ENCODE measurements at places on chromosomes 6 and 20.

GRCh38 chr6:116218866-116219265 is 35.0 kb downstream of the TSPYL4 start:
- no peak for DNase-seq

- no peak for DNase-seq
Measured at GRCh38 chr20:38205001-38205400, 39.9 kb upstream of the TGM2 start.

DNA sequence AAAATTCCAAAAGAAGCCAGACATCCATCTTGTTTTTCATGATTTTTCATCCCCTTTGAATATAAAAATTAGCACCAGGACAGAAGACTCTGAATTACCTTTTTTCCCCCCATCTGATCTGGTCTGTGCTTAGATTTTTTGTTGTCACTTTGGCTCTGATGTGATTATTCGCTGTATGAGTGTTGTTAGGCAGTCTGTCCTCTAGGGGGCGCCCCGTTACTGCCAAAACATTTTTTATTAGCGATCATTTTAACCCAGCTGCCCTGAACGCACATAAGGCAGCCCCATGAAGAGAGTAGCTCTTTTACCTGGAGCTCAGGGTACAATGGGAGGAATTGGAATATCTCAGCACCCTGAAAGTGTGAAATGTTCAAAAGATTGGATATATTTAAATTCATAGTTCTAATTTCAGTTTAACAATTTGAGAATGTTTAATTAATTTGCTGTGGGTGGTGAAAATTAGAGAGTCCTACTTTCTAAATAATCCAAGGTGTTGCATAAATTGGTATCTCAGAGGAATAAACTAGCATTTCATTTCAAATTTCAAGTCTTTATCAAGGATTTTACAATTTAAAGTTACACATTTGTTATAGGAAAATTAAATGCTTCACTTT is 60.8 kb downstream of the PRPH2 start:
- DNase-seq: peak; percentile 86

DNA sequence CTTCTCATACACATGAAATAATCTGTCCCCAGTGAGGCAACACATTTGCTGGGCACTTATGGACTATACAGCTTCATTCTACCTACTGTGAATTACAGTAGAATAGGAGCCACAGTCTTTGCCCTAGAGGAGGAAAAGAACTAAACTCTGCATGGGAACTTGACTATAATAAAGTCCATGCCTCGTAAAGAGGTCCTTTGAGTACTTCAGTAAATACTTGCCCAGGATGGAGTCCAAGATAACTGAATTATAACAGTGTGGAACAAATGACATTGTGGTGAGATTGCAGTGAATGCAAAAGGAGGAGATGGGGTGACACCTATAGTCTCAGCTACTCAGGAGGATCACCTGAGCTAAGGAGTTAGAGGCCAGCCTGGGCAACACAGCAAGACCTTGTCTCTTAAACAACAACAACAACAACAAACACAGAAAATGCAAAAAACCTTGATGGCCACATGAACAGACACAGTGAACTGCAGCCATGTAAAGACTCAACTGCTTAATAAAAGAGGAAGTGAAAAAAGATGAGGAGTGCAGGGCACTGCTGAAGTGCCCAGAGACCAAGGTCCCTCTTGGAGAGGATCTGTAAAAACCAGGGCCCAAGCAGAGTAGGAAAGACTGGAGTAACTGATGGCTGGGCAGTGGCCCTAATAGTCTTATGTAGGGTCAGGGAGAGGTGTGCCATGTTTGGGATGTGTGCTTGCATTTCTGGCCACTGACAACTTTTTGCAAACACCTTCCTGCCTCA is 3.7 kb downstream of the MRPS18A start:
- peak; percentile 69 for DNase-seq

GRCh38 chr6:43848671-43849391 is 78.8 kb downstream of the VEGFA start:
- no peak for DNase-seq

GRCh38 chr6:132011582-132011981 is 60.4 kb upstream of the CCN2 start:
- no peak for DNase-seq

- DNase-seq: peak; percentile 52
Measured at GRCh38 chr6:73747289-73747688, 51.3 kb downstream of the CD109 start.

DNA sequence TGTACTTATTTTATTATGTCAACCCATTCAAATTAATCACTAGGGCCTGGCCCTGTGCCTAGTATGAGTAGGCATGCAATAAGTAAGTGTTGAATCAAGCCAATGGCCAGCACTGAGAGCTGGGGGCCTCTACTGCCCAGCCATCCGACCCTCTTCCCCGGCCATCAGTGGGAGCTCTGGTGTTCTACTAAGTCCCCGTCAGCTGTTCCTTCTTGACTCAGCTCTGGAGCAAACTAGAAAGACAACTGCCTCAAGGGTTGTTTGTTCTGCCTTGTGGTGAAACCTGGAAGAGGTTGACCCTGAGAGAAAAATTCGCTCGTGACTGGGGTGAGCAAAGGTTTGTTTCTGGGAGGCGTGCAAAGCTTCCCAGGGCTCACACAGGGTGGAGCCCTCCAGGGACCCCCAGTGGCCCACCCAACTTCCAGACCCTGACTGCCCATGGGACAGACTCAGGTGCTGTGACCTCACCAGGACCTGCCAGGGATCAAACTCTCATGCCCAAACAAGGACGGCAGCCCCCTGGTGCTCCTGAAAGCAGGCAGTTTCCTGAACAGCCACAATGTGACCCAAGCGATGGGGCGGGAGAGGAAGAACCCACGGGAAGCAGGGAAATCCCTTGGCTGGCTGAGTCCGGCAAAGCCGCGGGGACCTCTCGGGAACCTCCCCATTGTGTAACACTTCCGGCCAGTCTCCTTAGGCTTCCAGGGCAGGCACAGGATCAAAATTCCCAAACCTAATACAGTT is 50.4 kb downstream of the BANF2 start:
- no peak for DNase-seq

- DNase-seq: no peak
Measured at GRCh38 chr20:2261629-2262028, 34.2 kb upstream of the TGM3 start.

GRCh38 chr20:8216375-8217200 is 84.5 kb downstream of the PLCB1 start:
- no peak for DNase-seq

GRCh38 chr6:84582997-84583396 is 181.4 kb downstream of the TBX18 start:
- DNase-seq: no peak

- DNase-seq: no peak
Measured at GRCh38 chr20:58587467-58587866, 63.6 kb upstream of the STX16 start.

- no peak for DNase-seq
Measured at GRCh38 chr20:17612287-17612991, 42.6 kb downstream of the DSTN start.

DNA sequence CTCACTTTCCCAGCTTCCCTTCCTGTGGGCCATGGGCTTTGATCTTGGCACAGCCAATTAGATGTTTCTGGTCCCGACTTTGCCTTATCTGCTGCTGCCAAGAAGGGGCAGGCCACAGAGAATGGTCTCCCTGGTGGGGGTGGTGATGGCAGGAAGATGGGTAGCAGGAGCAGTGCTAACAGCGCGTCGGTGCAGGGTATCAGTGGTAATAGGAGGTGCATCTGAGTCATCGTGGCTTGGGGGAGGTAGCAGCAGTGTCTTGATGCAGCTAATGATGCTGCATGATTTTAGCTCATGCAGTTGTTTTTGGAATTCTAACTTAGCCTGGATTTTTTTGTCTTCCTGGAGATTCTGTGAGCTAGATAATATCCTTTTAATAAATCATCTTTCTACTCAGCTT is 18.9 kb upstream of the MAS1 start:
- DNase-seq: no peak
